ENCODE measurements at places on chromosomes 7 and 10.

GRCh38 chr7:55099066-55099820, 80.4 kb downstream of the EGFR start:
- no peak for DNase-seq

- no peak for DNase-seq
These were observed 126.2 kb upstream of the LRRN3 start for GRCh38 chr7:110964775-110965174.

- DNase-seq, result no peak
These were observed 988.6 kb downstream of the SORCS1 start for GRCh38 chr10:106175760-106176377.

- no peak for DNase-seq
These were observed 261.9 kb downstream of the PTPRN2 start for GRCh38 chr7:158325530-158326381.

DNA sequence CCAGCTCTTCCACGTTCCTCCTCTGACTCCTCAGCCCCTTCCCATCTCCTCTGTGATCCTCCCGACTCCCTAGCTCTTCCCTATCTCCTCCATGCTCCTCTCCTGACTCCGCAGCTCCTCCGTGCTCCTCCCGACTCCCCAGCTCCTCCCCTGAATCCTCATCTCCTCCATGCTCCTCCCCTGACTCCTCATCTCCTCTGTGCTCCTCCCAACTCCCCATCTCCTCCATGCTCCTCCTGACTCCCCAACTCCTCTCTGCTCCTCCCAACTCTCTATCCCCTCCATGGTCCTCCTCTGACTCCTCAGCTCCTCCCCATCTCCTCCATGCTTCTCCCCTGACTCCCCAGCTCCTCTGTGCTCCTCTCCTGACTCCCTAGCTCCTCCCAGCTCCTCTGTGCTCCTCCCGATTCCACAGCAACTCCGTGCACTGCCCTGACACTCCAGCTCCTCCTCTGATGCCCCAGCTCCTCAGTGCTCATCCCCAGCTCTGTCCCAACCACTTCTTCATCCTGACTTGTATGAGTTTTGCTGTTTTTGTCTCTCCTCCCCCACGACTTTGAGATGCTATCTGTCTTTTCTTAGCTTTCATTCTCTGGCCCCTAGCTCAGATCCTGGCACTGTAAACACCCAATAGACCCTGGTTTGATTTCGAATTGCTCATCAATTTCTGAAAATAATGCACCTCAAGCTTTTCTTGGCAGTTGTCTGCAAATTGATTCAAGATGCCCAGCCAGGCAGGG, 38.3 kb downstream of the OAT start:
- DNase-seq, result no peak
